ENCODE measurements at places on chromosomes 12 and 14. TPM values are rescaled to one million over a fixed set of nuclear protein-coding genes. Genes with fewer than 3 reads are reported as not detected.

- peak; percentile 50 for DNase-seq
Observed at GRCh38 chr12:26651566-26652188, 181.3 kb downstream of the ITPR2 start.

DNA sequence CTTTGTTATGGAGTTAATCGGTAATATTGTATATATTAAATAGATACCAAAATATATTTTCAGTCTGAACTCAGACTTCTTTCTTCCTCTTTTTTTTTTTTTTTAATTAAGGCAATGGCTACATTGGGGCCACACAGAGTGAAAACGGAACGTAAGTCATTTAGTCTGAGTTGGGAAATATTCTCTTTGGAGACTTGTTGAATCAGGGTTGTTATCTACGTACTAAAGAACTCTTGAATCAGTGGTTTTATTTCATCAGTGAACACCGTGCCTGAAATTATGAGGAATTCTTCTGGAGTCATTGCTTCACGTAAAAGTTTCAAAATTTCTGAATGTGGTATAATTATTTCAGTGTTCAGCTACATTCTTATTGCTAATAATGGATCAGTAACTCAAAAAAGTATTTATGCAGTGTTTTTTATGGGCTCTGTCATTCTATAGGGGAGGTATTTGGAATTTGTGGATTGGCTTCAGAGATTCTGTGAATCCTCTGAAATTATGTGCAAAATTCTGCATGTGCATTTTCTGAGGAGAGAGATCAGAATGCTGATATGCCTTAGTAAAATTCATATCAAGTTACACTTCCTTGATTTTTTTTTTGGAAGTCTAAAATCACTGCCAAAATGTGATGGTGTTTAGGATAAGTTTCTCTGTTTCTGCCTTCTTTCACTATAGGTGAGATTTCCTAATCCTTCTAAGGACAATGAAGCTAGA lies 39.6 kb downstream of the BRMS1L start:
- no peak for DNase-seq

DNA sequence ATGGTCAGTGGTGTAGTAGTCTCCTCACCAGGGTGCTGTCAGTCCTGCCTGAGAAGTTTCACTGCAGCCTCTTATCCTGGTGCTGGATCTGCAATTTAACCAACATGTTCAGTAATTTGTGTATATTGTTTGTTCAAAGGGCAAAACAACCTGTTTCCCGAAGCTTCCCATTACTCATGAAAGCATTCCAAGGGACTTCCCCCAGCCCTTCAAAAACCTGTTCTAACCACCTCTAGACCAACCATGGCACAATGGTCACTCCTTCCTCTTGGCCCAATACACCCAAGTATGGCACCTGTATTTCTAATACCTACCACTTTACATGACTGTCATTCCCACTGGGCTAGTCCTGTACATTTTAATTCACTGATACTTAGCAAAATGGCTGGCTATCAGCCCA lies 12.1 kb downstream of the CKAP4 start:
- DNase-seq = no peak

- DNase-seq = no peak
Observed at GRCh38 chr12:559906-560455, 100.2 kb downstream of the B4GALNT3 start.

GRCh38 chr12:13049816-13050215 lies 5.6 kb downstream of the FAM234B start:
- no peak for DNase-seq

- DNase-seq = no peak
Observed at GRCh38 chr12:76259660-76260389, 88.4 kb downstream of the BBS10 start.

- DNase-seq = no peak
Observed at GRCh38 chr12:110575326-110575725, 7.8 kb downstream of the PPTC7 start.

GRCh38 chr14:22565391-22565945 lies 23.6 kb downstream of the DAD1 start:
- no peak for DNase-seq

- DNase-seq = no peak
Observed at GRCh38 chr12:64891629-64892028, 67.2 kb downstream of the TBC1D30 start.

DNA sequence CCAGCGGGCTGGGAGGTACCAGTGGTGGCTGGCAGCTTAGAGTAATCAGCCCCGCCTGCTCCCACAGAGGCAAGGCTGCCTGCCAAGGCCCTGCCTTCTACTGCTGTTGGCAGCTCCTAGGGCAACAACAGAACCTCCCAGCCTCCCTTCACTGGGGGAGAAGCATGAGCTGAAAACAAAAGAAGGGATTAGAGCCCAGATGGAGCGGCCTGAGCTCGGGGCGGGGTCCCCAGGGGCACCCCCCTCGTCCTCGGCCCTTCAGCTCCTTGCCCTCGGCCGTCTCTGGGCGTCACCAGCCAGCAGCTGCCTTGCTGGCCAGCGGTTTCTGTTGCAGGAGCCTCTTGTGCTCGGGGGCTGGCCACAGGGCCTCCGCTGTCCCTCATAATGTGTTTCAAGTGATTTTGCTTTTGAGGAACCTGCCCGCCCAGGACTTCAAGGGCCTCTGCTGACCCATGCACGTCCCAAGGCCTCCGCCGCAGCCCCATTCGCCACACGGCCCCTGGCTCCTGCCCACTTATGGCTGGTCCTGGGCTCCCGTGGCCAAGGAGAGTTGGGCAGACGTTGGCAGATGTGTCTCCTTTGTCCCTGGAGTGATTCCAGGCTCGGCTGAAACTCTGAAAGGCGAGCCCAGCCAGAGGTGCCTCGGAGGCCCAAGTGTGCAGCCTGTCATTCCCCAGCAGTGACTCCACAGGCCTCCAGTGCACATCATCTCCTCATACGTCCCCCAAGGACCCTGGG lies 49.7 kb downstream of the PSMA6 start:
- peak; percentile 56 for DNase-seq

- peak; percentile 23 for DNase-seq
Observed at GRCh38 chr14:104107611-104108569, 22.4 kb downstream of the ASPG start.

DNA sequence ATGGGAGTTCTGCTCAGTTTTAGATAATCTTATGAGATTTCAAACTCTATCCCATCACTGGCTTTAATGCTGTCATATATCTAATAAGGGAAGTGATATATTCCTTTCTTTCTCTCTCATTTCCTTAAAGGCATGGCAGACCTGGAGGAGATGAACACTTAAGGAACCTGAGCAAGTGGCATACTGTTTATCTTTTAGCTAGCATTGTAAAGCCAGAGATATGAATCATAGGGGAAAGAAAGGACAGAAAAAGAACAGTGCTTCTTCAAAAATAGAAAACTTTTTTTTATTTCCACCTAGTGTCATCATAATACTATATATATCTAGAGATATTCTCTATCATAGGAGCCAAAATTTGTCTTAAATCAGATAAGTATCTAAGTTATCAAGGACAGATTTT lies 68.3 kb upstream of the PSMA6 start:
- DNase-seq = no peak

DNA sequence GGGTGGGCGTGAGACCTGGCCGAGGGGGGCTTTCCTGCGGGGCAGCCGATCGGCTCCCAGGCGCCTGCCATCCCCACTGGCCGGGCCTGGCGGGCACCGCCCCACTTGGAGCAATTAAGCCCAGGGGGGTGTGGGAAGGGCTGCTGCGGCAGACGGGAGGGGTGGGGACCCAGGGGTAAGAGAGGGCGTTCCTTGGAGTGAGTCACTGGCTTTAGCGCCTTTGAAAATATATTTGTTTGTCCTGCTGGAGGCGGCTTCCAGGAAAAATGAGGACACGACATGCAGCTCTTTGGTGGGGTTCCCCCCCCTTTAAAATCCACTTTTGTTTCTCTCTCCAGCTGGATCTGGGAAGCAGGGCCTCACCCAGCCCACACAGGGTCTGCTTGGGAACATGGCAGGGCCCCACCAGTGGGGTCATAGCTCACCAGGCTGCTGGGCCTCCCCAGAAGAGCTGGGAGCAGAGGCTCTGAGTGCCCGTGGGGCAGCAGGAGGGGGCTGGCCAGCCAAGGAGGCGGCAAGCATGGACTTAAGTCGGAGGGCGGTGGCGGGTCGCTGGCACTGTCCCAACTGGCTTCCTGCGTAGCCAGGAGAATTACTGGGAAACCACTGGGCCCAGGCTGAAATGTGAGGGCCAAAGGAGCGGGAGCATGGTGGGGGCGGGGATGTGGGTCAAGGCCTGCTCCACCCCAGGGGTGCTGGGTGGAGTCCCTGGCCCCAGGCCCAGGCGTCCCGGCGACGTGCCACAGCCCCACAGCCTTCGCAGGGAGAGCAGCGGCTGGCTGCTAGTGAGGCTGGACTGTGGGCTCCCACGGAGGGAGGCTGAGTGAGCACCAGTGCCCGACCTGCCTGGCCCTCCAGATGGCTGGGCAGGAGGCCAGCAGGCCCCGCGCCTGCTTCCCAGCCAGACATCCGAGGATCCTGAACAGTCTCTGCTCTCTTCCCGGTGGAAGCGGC lies 128.0 kb downstream of the RFLNA start:
- DNase-seq = no peak

GRCh38 chr12:34401659-34402227 lies 379.4 kb downstream of the ALG10 start:
- DNase-seq = peak; percentile 5

DNA sequence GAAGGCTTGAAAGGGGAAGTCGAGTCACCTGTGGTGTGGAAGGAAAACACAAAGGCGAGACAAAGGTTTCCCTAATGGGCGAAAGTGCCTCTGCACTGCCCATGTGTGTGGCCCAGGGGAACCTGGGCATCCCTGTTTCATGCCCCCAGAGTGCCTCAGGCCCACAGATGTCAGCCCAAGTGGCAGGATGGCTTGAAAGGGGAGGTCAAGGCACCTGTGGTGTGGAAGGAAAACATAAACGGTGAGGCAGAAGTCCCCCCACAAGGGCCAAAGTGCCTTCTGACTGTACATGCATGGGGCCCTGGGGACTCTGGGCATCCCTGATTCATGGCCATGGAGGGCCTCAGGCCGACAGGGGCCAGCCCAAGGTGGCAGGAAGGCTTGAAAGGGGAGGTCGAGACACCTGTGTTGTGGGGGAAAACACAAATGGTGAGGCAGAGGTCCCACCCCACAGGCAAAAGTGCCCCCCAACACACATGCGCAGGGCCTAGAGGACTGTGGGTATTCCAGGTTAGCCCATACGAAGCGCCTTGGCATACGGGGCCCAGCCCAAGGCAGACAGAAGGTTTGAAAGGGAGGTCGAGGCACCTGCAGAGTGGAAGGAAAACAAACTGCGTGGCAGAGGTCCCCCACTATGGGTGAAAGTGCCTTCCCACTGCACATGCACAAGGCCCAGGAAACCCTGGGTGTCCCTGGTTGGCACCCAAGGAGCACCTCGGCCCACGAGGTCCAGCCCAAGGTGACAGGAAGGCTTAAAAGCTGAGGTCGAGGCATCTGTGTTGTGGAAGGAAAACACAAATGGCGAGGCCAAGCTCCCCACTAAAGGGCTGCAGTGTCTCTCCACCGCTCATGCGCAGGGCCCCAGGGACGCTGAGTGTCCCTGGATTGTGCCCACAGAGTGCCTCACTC lies 382.3 kb downstream of the ALG10 start:
- peak; percentile 2 for DNase-seq

- DNase-seq = no peak
Observed at GRCh38 chr12:4107911-4108697, 165.5 kb upstream of the CCND2 start.

DNA sequence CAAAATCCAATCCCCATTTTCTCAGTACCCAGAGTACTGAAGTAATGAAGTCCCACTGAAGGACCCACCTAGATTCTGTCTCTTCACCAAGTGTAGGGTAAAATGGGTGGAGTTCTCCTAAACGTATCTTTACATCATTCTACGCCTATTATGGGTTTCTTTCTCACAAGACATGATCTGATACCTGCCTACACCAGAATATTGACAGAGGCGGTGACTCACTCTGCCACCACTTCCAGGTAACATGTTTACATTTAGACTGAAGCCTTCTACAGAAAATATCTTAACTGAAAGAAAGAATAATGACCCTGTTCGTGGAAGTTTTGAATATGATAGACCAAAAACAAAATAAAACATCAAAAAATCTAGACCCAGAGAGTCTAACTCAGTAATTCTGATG lies 89.8 kb downstream of the BTG1 start:
- no peak for DNase-seq

- peak; percentile 89 for DNase-seq
Observed at GRCh38 chr12:113912760-113913329, 53.3 kb downstream of the RBM19 start.

DNA sequence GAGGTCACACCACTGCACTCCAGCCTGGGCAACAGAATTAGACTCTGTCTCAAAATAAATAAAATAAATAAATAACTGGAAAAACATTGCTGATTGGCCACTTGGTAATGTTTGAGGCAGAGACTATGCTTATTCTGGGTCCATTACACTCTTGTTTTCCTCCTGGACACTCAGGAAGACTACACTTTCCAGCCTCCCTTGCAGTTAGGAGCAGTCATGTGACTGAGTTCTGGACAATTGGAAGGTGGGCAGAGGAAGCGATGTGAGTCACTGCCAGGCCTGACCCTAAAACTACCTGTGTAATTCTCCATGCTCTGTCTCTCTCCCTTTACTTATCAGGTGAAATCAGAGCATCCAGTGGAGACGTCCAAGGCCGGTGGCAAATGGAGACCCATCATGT lies 74.4 kb downstream of the VCPKMT start:
- DNase-seq = no peak

DNA sequence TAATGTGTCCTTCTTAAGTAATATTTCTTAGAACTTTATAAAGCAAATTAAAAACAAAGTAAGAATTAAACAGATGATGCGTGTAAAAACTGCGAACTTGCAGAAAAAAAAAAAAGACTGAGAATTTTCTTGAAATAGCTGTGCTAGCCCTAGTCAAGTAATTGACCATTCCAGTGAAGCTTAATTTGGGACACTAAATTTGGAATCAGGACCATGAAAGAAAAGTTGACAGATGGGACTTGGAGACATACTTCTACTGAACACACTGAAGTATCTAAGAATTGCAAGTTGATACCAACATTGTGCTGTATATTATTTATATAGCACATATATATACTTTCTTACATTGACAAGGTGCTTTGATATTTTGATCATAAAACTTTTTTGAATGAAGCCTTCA lies 386.6 kb downstream of the KCNH5 start:
- DNase-seq = no peak

DNA sequence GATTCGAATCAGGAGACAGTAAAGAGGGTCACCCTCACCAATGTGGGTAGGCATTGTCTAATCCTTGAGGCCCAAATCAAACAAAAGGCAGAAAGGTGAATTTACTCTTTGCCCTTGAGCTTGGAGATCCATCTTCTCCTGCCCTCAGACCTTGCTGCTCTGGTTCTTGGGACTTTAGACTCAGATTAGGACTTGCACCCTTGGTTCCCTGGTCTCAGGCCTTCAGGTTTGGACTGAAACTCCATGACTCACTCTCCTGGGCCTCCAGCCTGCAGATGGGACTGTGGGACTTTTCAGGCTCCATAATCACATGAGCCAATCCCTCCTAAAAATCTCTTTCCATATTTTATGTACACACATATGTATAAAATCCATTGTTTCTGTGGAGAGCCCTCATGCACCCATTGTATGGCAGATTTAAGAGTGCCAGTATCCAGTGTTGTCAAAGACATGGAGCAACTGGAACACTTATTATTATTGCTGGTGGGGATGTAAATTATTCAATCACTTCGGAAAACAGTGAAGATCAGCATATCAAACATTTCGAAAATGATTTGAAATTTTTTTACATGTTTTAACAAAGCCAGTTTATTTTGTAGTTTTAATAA lies 48.7 kb downstream of the EID3 start:
- DNase-seq = no peak

GRCh38 chr14:70045844-70046535 lies 142.8 kb downstream of the SLC8A3 start:
- DNase-seq = peak; percentile 88

Gene LRP1-AS
- total RNA-seq = not detected

Gene PTPRQ
- not detected for total RNA-seq

Gene NAV3
- total RNA-seq = 13.6 TPM

Gene LMNTD1
- 1.1 TPM for total RNA-seq

Gene KLRC1
- total RNA-seq = not detected

Measured in glutamatergic neuron (in vitro differentiated cells).